NCI-H510A (cell line): ENCODE measurements at places on chromosomes 6 and 20.

- DNase-seq: no peak
These were observed 202.3 kb downstream of the GMPR start for GRCh38 chr6:16440636-16441212.

GRCh38 chr20:24979036-24979960, 13.3 kb downstream of the APMAP start:
- DNase-seq: no peak

GRCh38 chr20:39878809-39879208, 810.2 kb downstream of the MAFB start:
- DNase-seq: no peak

DNA sequence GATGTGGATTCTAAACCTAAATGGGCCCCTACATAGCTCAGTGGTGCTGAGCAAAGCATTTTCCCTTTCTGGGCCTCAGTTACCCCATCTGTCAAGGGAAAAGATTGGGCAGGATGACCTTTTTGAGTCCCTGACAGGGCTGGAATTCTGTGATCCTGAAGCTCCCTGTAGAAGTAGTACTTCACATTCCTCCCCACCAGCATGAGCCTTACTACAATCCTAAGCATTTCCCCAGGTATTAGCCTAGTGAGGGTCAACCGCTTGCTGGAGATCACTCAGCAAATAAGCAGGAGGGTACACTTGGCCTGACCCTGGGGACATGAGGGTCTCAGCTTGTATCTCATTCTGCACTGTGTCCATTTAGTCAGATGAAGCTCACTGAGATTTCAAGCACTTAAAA, 13.4 kb downstream of the NDRG3 start:
- no peak for DNase-seq

GRCh38 chr20:17358854-17359253, 132.0 kb downstream of the PCSK2 start:
- DNase-seq: no peak
